ENCODE measurements at places on chromosomes 2 and 18.

DNA sequence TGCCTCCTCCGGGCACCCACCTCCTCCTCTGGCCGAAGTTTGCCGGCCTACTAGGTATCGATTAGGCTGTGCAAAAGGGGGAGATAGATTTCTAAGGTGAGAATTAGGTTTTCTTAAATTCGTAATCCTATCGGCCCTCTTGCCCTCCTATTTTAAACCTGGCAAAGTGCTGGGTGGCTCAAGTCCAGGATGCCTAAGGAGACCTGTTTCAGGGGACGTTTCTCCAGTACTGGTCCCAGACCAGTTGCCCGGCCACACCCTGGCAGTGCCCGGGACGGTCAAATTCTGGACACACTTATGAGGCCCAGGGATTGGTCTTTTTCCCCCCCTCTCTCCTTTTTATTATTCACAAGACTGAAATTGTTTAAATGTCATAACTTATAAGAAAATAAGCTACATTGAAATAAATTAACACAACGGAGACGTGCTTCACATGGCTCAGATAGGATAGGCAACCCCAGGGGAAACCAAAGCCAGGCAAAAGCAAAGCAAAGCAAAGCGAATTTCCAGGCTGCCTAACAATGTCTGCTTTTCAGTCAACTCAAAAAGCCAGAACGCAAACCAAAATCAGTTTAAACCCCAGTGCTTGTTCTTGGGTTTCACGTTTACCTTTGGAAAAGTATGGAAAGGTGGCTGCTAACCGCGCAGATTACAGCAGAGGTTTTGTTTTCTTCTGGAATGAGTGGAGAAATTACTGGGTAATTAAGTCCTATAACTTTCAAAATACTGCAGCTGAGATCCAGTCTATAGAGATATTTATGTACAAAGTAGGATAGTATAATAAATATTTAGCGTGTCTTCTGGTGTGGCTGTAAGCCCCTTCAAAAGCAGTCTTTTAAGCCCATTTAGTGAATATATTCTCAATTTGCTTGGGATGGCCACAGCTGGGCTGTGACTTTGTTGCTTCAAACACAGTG is 3.0 kb downstream of the GBX2 start:
- DNase-seq: no peak

DNA sequence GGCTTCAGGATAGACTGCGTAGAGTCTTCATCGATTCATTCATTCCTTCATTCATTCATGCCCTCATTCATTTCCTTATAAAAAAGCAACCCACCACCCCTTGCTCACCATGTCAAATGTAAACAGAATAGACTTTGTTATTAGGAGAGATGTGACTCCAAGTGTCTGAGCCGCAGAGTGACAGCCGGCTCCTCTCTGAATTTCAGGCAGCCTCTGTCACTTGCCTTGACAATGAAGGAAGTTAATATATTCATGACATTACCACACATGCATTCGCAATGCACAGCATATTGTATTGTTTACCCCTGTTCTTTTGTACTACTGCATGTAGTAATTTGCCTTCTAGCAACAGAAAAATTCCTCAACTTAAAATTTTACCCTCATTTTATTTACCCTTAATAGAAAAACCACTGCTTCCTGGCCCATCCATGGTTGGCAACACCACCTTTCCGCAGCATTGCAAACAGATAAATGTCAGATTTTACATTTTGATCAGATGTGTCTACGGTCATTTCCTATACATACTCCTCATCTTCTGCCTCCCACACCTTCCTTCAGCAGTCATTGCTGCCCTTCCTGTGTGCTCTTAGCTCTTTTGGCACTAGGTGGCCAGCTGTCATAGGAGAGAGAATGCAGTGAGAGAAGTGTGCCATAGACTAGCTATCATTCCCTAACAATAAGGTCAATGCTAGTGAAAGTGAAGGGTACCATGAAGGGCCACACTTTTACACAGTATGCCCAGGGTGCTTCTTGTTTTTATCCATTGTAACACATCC is 1090.8 kb downstream of the BCL11A start:
- DNase-seq: no peak

- no peak for DNase-seq
Measured at GRCh38 chr2:237907144-237907543, 47.7 kb downstream of the RAMP1 start.

DNA sequence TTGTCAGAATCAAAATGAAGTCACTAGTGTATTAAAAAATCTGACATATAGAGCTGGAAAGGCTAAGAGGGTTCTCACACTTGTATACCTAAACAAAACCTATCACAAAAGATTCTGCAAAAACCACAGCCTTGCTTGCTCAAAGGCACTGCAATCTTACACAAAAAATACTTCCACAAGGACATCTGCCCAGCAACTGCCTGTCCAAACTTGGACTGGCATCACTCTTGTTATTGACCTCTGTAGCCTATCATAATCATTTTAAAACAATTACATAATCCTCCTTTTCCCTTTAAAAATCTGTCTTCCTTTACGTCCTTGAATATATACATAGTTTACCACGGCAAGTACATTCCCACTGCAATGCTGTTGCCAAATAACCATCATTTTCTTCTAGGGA is 19.9 kb downstream of the CHMP3 start:
- DNase-seq: no peak

- DNase-seq: no peak
Measured at GRCh38 chr2:188607501-188607900, 315.8 kb downstream of the GULP1 start.

GRCh38 chr2:54000524-54000923 is 29.7 kb upstream of the PSME4 start:
- DNase-seq: no peak

All from CD4-positive, alpha-beta T cell treated with Interferon gamma for 1 hour (primary cell).